Endodermal cell (in vitro differentiated cells): ENCODE measurements at places on chromosomes 6 and 20. TPM values are rescaled to one million over a fixed set of nuclear protein-coding genes. Genes with fewer than 3 reads are reported as not detected.

DNA sequence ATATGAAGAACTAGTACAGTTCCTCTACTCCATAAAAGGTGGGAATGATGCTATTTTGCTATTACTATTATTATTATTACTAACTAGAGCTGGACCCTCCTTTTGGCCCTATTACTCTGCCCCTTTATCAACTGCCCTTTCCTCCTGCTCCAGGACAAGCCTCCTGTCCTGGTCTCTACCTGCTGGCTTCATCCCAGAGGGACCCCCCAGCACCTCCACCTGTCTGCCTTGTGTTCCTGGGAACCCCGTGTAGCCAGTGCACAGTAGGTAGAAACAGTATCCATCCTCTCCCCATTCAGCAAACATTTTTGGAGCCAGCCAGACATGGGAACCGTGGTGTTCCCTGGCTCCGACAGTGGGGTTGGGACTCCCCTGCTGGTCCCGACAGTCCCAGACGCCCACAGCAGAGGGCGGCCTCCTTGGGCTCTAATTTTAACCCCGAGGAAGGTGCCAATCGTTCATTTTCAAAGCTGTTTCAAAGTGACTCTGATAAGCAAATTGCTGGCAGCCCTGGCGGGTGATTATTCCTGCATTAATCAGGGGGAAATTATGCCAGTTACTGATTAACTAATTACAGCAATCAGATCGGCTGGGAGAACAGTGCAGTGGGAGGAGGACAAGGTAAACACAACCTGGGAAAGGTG, 44.2 kb upstream of the MDGA1 start:
- peak; percentile 82 for DNase-seq

GRCh38 chr20:38092260-38092857, 58.8 kb downstream of the RPRD1B start:
- no peak for DNase-seq

DNA sequence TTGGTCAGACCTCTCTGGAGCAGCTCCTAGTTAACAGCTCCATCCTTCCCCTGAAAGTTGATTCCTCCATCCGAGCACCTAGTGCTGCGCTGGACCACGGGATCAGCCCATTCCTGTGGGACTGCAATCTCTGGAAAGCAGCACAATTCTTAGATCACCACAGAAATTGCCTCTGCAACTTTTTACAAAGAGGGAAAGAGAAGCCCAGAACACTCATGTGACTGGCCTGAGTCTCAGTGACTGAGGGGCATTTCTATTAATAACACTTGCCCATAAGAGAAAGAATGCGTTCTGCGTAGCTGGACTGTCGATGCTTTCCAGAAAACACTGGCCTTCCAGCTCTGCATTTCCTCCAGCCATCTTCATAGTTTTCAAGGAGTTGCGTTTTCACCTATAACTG, 18.3 kb downstream of the MPC1 start:
- no peak for DNase-seq

Gene CPNE1
- total RNA-seq = 225 and 238 TPM in 2 replicates

DNA sequence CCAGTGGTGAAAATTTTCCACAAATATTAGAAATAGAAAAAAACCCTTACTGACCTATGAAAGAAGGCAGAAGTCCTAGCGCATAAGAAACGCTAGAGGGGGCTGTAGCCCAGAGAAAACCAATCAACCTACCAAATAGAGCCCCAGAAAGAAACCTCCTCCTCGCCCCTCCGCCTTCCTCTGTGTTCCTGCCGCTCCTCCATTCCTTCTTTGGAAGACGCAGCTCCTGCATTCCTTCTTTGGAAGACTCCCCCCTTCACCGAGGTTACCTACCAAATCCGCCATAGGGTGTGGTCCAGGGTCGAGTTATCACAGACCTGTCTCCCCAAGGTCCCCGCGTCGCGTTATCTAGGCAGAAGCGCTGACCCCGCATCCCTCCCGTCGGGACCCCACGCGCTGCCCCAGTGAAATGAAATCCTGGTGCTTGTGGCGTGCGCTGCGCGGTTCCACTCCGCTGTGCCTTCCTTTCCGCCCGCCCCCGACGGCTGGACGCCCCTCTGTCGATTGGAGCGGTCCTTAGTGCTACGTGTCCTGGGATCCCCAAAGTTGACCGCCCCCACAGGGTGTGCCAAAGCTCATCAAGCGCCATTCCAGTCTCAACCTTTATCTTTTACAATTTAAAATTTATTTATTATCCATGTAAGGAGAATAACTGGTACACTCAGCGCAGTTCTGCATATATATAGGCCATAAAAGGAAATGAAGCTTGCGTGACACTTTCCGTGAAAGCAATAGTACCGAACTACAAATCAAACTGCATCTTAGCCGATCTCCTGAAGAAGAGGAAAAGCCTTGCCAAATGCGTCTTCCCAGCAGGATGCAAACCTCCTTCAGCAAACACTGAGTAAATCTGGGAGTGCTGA, 13.0 kb downstream of the RPP21 start:
- peak; percentile 90 for DNase-seq

Gene SLC22A7
- total RNA-seq = not detected in 3 replicates

GRCh38 chr6:88612631-88613030, 350.8 kb downstream of the RNGTT start:
- DNase-seq = no peak

DNA sequence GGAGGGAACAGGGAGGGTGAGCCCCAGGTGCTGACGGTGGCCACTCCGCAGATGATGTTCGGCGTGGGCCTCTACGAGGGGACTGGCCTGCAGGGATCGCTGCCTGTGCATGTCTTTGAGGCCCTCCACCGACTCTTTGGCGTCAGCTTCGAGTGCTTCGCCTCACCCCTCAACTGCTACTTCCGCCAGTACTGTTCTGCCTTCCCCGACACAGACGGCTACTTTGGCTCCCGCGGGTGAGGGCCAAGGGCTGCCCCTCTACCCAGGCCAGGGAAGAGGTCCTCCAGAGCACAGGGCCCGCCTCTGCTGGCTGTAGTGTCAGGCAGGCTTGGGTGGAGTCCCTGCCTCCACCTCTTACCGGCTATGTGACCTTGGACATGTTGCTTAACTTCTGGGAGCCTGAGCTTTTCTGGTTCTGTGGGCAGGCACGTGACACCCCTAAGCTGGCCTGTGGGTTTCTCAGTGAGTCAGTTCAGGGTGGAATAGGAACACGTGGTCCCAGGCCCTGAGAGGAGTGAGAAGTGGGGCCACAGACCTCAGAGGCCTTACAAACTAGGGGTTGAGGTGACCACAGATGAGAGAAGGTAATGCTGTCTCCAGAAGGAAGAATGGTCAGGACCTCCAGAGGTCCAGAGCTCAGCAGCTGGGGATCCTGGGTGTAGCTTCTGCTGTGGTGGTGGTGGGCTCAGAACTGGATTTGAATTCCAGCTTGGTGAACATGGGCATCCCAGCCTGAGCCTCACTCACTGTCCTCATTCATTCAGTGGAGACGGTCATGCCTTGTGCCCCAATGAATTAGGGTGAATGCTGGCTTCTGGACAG, 11.9 kb downstream of the PCIF1 start:
- DNase-seq = no peak

DNA sequence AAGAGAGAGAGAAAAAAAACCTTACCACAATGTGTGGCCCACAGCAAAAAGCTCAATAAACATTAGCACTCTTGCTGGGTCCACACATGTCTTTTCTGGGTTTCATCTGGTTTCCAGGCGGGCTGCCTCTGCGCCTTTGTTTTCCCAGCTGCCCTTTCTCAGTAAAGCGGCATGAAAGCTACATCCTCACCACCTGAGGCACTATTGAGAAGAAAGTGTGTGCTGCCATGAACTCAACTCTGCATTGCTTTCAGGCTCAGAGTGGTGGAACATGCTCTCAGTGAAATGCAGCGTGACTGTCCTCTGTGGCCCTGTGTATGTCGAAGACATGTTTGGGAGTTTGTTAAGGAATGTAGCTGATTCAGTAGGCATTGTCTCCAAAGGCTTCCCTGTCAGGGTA, 102.3 kb downstream of the LYRM2 start:
- DNase-seq = peak; percentile 77

- DNase-seq = no peak
These were observed 9.1 kb downstream of the FAM83D start for GRCh38 chr20:38935285-38935684.

GRCh38 chr6:147135211-147135681, 69.0 kb upstream of the STXBP5 start:
- no peak for DNase-seq

DNA sequence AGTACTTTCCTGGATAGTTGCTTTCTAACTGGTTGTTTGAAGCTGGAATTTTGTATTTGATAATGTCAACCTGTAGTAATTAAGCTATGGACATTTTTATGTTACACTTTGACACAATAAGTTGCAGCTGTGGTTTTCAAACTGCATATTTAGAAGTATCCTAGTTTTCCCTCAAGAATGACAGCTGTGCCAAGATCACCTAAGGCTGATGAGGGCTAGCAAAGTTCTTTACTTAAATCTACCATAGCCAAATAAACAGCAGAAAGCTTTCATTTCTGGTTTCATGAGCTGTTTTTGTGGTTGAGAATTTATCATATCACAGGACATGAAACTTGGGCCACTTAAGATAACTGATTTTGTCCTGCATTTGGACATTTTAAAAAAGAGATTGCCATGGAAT, 30.6 kb downstream of the FAM229B start:
- no peak for DNase-seq

- DNase-seq = no peak
These were observed 215.6 kb downstream of the FOXC1 start for GRCh38 chr6:1825277-1825676.

DNA sequence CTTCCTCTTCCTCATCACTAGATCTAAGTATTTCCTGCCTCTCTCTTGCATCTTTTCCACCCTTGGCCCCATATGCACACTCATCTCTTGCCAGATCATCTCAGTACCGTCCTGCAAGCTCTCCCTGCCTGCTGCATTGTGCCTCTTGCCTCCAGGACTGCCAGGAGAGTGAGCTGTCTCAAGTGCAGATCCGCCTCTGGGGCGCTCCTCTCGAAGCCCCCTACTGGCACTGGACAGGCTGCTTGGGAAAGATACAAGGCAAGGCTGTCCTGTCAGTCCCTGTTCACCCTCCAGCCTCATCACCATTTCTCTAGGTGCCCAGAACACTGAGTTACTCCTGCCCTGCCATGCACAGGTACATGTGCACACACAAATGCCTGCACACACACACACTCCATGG, 10.2 kb downstream of the SYNDIG1 start:
- peak; percentile 56 for DNase-seq

DNA sequence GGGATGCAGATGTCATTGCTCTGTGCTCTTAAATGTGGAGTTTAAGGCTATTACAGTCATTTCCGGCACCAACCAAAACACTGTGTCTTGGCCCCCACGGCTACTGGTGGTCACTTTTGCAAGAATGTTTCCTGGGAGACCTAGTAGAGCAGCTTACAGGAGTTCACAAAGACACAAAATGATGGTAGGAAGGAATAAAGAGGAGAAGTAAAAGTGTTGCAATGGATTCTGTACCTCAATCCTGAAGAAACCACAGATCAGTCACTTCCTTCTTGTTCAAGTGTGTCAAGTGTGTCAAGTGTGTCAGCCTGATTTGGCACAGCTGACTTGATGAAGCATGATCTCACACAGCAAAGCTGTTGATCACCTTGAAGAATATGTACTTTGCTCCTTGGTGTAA, 344.0 kb downstream of the PLCB1 start:
- DNase-seq = no peak

Gene SFTA2
- total RNA-seq = not detected in 3 replicates

- no peak for DNase-seq
These were observed 9.5 kb upstream of the SFT2D1 start for GRCh38 chr6:166351715-166352285.

DNA sequence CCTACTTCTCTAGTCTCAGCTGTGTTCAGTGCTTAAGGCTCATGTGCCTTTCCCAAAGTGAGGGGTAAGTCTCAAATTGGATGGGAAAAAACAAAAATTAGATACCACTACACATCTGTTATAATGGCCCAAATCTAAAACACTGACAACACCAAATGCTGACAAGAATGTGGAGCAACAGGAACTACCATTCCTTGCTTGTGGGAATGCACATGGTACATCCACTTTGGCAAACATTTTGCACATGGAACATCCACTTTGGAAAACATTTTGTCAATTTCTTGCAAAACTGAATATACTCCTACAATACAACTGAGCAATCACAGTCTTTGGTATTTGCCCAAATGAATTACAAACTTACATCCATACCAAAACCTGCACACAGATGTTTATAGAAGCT, 109.3 kb downstream of the TENT5A start:
- DNase-seq = no peak

DNA sequence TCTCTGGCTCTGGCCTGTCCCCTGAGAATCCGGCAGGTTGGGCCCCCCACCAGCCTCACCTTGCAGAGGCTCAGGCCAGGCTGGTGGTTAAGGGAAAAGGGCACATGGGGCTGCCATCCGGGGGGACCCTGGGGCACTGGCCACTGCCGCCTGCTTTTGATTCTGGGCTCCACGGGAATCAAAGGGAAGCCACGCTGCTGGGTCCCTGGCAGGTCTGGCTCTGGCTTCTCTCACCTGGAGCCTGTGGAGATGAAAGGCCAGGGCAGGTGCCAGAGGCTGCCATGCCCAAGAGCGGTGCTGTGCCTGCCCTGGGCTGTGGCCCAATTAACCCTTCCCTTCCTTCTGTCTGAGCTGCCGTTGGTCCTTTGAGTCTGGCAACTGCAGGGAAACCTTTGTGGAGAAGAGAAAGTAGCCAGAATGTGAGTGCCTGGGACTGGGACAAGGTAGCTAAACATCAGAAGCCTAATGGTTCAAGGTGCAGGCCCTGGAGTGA, 9.4 kb upstream of the CDH22 start:
- no peak for DNase-seq

- DNase-seq = peak; percentile 42
These were observed 52.1 kb upstream of the BHLHE23 start for GRCh38 chr20:63058696-63059335.

DNA sequence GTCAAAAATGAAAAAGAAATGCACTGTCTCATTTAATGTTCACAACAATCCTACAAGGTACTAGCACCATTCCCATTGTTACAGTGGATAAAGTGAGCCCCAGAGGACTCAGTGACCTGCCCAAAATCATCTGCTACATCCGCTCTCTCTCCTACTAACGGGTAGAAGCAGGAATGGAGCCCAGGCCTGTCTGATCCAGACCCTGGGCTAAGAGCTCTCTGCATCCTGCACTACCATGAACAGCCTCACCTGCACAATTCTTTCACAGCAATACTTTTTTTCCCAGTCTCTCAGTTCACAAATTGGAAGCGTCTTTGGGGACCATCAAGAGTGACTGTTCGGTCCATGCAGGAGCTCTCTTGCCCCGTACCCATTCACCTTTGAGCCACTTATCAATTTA, 31.2 kb downstream of the ATP9A start:
- DNase-seq = no peak

DNA sequence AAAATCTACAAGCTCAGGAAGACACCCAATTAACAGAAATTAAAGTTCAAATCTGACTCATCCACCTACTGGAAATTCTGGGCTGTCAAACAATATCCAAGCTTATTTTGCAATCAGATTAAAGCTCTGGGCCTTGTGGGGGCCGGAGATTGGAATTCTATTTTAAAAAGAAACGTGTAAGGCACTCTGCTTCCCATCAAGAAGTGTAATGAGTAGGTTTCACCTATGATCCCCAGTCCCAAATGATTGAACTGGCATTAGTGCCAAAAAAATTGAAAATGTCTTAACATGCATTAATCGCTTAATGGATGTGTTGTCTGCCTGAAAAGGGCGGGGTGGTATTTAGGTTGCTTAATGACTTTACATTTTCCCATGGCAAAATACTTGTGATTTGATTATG, 542.4 kb upstream of the BTBD3 start:
- no peak for DNase-seq
